ENCODE measurements at places on chromosomes 6 and 20.

- DNase-seq: no peak
Measured at GRCh38 chr20:3312940-3313682, 74.1 kb upstream of the SLC4A11 start.

- DNase-seq: no peak
Measured at GRCh38 chr6:71310261-71310660, 21.6 kb downstream of the OGFRL1 start.

DNA sequence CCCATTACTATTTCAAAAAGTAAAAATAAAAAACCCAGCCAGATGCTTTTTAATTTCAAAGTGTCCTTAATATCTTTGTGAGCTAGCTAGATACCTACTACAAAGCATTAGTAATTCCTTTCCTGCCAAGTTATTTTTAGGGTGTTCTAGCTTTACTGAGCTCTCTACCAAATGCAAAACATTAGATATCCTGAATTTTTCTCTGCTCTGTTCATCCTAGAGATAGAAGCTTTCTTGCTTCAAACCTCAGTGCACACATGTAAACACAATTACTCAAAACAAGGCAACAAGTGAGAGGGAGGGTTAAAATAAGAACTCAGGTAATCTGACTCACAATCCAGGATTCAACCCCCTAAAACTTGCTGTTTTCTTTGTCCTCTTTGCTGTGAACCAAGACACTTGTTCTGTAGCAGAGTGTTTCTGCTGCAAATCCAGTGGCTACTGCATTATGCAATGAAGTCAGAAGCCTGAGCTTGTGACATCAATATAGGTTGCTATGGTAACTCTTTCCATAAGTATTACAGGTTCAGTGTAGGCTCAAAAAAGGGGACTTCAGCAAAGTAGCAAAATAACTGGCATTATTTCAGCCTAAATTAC is 72.6 kb upstream of the STXBP5 start:
- DNase-seq: no peak

- DNase-seq: no peak
Measured at GRCh38 chr6:169966312-169967181, 215.1 kb downstream of the ERMARD start.

DNA sequence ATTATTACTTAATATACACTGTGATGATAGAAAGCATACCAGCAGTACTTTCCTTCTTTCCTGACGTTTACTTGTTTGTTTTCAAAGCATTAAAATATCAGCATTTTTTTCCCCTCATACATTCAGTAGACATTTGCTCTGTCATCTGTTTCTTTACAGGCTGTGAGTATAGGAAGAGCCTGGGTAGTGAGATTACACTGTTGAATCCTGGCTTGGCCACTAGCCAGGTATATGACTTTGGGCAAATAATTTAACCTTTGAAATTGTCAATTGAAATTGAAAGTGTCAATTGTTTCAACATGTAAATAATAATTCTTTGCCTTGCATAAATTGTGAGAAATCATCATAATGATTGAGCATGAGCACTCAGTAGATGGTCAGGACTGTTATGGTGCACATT is 336.2 kb downstream of the CDKAL1 start:
- DNase-seq: no peak

DNA sequence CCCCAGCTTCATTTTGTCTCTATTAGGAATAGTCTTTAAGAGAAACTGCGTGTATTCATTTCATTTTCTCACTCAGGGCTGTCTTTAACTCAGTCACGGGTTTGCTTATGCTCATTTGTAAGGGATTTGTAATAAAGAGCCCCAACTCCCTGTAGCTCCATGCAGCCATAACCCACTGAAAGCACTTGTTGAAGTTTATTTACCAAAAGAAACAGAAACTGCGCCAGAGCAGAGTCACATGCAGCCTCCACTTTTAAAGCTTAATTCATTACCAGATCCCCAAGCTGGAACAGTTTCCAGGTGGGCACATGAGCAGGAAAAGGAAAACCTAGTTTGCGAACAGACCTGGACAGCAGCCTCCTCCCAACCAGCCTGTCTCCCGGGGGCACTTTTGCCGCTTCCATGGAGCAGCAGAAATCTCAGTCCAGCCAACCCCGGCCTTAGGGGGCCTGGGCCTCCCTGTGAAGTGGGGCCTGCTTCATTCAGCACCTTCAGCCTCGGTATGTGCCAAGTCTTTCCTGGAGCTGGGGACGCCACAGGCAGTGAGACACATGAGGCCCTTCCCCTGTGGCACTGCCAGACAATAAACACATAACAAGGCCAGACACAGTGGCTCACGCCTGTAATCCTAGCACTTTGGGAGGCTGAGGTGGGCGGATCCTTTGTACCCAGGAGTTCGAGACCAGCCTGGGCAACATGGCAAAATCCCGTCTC is 4.5 kb downstream of the BCAS4 start:
- DNase-seq: no peak

DNA sequence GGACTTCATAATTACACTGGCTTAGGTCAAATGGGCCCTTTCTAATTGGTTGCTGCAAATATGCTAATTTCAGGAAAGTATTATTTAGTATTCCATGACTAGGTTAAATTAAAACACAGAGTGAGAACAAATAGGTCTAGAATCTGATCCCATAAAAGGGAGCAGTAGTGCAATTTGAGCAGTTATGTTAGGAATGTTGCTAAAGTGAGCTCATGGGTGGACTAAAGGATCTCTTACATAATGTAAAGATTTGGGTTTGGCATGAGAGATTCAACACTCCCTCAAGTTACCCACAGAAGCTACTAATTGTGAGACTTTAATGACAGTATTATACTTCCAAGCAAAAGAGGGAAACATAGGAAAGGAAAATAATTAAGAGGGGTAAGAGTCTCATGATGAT is 109.1 kb downstream of the C6orf58 start:
- DNase-seq: no peak

GRCh38 chr6:37793067-37793466 is 26.5 kb upstream of the ZFAND3 start:
- no peak for DNase-seq

DNA sequence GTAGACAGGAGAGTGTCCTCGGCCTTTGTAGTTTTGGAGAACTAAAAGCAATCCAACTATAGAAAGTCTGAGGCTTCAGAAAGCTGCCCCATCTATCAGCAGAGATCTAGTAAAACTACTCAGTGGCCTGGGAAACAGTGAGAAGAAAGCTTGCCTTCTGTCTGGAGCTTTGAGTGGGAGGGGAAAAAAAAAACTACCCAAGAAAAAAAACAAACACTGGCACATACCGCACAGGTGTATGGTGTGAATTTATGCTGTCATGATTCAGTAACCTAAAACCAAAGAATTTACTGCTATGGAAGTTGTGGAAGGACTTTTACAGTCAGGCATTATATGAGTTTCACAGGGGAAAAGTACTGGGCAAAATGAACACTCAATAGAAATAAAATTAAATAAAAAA is 280.5 kb downstream of the ADGRB3 start:
- DNase-seq: no peak

DNA sequence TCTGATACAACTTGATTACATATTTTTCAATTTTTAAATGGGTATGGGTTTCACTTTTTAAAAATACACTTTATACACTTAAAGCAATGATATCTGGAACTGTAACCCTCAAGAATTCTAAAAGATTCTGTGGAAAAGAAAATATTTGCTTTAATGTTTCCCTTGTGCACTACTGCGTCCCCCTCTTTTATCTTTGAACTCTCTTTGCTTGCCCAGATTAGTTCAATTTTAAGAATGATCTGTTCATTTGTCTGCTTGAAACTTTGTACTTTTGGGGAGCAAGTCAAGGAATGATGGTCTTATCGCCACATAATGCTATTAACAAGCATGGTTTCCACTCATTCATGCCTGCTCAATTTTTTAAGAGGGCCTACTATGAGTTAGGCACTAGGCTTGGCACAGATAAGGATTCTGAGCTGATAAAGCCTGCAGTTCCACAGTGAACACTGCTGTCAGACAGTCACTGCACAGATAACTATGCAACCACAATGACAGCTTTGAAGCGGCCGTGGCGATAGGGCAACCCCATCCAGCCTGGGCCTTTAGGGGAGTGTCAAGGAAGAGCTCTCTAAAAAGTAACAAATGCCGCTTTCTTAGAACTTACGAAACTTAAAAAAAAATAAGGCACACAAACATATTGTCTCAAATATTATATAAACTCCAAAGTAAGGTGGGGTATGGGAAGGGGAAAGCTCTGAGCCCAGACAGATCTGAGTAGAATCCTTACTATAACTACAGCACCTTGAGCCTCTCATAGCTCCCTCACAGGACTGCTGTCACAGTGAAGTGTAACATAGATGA is 29.7 kb downstream of the FYN start:
- DNase-seq: no peak

DNA sequence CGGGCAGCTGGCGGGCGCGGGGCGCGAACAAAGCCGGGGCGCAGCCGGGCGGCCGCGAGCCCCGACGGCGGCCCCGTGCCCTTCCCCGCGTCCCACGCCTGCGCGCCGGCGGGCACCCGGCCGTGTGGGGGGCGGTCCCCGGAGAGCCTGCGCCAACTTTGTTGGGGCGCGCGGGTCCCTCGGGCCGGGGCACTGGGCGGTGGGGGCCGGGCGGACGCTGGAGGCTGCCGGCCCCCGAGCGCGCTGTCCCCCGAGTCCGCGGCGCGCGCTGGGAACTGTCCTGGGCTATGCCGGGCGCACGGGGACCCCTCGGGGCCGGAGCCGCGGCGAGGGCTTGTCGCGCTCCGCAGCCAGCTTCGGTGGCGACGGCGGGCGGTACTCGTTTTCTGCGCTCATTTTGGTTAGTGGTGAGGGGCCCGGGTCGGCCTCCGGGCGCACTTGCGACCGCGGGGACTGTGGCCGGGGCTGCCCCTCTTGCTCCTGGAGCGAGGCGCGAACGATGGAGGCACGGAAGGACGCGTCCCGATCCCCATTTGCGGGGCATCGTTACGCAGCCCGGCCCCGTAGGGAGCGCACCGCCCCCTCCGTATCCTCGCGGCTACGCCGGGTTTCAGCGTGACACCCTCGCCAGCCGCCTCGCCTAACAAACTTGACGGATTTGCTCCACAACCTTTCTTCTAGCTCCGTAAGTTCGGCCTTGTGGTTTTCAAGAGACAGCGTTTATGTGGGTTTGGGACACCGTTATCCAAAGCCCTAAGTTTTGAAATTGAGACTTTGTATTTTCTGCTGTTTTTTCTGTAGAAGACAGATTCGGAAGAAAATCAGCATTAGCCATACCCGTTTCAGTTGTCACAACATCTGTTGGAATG is 622 bp downstream of the SS18L1 start:
- no peak for DNase-seq

GRCh38 chr6:143549949-143550268 is 38.4 kb upstream of the FUCA2 start:
- no peak for DNase-seq

DNA sequence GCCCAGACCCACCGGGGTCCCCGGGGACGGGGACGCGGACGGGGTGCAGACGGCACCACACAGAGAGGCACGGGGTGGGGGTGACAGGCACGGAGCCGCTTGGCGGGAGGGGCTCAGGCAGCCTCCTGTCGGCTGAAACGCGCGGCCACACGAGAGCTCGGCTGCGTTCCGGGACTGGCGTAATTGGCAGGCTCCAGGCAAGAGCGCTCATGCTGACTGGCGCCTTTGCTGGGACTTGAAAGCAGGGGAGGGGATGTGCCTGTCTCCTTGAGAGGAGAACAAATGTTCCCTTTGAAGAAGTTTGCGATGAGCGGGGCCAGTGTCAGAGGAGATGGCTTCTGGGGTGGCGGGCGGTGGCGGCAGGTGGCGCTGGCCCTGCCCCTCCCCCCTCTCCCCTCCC is 25.8 kb downstream of the BHLHE23 start:
- DNase-seq: no peak

GRCh38 chr20:19777315-19777714 is 19.3 kb downstream of the RIN2 start:
- no peak for DNase-seq
